Activated effector memory CD4-positive, alpha-beta T cell treated with Interleukin-2 at 50 U/mL for 16 hours (primary cell): ENCODE measurements at places on chromosomes 6 and 20.

GRCh38 chr6:39819676-39820075 lies 27.5 kb downstream of the DAAM2 start:
- no peak for DNase-seq

DNA sequence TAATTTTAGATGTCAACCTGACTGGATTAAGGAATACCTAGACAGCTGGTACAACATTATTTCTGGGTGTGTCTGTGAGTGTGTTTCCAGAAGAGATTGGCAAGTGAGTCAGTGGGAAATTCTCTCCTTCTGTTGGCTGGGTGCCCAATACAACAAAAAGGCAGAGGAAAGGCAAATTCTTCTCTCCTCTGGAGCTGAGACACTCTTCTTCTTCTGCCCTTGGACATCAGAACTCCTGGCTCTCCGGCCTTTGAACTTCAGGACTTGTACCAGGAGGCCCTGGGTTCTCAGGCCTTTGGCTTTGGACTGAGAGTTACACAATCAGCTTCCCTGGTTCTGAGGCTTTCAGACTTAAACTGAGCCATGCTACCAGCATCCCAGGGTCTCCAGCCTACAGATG lies 7.8 kb upstream of the BTN3A1 start:
- no peak for DNase-seq

GRCh38 chr6:44739181-44739580 lies 351.7 kb downstream of the CDC5L start:
- no peak for DNase-seq

- DNase-seq, result no peak
Measured at GRCh38 chr6:39625209-39625608, 100.0 kb downstream of the KIF6 start.

GRCh38 chr6:92023410-92023966 lies 1395.9 kb downstream of the EPHA7 start:
- DNase-seq, result no peak

GRCh38 chr6:170048615-170049256 lies 242.1 kb downstream of the DLL1 start:
- no peak for DNase-seq

- DNase-seq, result no peak
Measured at GRCh38 chr20:10478205-10478604, 43.1 kb downstream of the SLX4IP start.

- no peak for DNase-seq
Measured at GRCh38 chr20:25070821-25071473, 11.0 kb downstream of the VSX1 start.

GRCh38 chr6:12113190-12113577 lies 101.1 kb downstream of the HIVEP1 start:
- DNase-seq, result no peak

GRCh38 chr20:53559816-53560215 lies 33.8 kb downstream of the ZNF217 start:
- no peak for DNase-seq

- no peak for DNase-seq
Measured at GRCh38 chr6:161486361-161487216, 212.7 kb upstream of the AGPAT4 start.

GRCh38 chr20:24894488-24894887 lies 54.6 kb upstream of the CST7 start:
- DNase-seq, result no peak

GRCh38 chr6:116215414-116215813 lies 38.5 kb downstream of the TSPYL4 start:
- no peak for DNase-seq

- no peak for DNase-seq
Measured at GRCh38 chr6:1770435-1770843, 160.7 kb downstream of the FOXC1 start.

- no peak for DNase-seq
Measured at GRCh38 chr6:152598901-152599537, 38.1 kb downstream of the SYNE1 start.

GRCh38 chr20:41630846-41631245 lies 12.7 kb upstream of the CHD6 start:
- no peak for DNase-seq

GRCh38 chr6:116666869-116667268 lies 1.7 kb downstream of the ZUP1 start:
- no peak for DNase-seq

- DNase-seq, result no peak
Measured at GRCh38 chr6:76495909-76496308, 423.4 kb upstream of the IMPG1 start.

DNA sequence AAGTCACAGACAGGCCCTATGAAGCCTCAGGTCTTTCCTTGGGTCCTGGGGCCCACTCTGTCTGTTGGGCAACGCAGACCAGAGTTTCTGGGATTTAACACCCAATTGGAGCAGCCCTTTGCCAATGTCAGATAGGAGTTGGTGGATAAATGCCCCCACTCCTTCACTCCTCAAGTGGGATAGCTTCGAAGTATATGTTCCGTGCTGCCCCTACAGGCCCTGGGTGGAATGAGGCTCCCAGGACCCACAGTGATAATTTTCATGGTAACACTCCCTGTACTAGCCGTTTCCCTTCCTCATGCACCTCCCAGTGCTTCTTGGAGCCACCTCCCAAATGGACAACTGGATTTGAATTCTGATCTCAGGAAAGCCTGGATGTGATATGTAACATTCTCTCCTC lies 145.4 kb downstream of the FOXA2 start:
- no peak for DNase-seq

- DNase-seq, result no peak
Measured at GRCh38 chr20:62752671-62753501, 43.4 kb upstream of the MRGBP start.

GRCh38 chr20:36210436-36211021 lies 25.7 kb upstream of the AAR2 start:
- no peak for DNase-seq

DNA sequence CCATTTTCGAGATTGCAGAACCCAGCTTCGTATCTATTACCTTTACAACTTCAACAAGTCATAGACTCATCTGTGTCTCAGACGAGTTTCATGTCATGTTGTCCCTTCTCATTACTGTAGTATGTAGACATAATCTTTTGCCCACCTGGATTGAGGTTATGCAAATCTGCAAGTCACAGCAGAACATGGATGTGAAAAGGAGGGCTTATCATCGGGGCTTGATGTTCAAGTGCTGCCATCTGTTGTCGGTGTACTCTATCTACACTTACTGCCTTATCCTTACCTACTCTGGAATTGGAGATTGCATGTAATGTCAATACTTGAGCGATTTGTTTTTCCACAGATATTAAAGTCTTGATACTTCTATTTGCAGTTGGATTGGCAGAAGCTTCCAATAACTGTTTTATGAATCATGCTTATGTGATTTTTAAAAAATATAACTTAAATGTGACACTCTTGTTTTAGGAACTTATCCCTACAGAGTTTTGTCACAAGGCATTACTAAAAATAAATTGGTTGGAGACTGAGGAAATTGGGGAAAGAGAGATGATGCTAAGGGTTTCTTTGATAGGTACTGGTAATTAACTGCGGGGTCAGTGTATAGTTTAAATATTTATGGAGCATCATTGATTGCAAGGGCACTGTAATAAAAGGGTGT lies 3.0 kb upstream of the GOPC start:
- DNase-seq, result peak; percentile 5

GRCh38 chr20:62143957-62144825 lies 622 bp downstream of the SS18L1 start:
- DNase-seq, result peak; percentile 25

- no peak for DNase-seq
Measured at GRCh38 chr6:19472153-19472552, 365.0 kb upstream of the ID4 start.

GRCh38 chr6:28657769-28658465 lies 132.2 kb downstream of the GPX5 start:
- DNase-seq, result no peak

DNA sequence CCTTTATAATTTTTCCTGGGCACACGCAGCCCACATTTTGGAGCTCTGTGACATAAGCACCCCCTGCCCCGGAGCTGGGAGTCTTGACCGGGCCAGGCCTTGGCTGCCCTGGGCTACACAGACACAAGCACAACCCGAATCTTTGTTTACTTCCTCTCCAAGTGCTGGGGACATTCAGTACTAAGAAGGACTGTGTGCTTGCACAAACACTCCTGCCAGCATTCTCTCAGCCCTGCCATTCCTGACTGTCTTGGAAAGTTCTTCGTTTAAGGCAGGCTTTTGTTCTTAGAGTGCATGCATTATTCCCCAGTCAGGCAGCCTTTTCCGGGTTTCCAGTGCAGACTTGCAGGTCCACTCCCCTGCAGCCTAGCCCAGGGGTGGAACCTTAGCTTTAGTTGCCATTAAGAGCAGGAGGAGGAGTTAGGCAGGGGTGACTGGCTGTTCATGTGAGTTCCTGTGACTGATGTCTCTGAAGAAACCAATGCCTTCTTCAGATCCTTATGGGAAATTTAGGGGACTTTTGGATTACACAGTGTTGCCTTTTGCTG lies 28.6 kb downstream of the FOXO3 start:
- no peak for DNase-seq

DNA sequence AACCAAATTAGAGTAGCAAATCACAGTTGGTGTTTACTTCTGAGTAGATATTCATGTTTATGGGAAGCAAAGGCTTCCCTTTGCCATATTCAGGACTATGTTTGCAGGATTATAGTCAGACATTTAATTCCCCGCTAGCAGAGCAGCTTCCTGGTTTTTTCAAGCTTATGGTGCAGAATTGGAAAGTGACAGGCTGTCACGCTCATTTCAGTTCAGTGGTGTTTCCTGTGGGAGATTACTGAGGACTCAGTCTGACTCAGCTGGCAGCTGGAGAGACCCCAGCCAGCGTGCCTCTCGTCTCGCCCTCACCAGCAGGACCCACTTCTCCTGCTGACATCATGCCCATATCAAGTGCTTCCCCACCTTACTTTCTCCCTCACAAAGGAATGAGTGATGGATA lies 85.1 kb downstream of the LYRM2 start:
- no peak for DNase-seq

DNA sequence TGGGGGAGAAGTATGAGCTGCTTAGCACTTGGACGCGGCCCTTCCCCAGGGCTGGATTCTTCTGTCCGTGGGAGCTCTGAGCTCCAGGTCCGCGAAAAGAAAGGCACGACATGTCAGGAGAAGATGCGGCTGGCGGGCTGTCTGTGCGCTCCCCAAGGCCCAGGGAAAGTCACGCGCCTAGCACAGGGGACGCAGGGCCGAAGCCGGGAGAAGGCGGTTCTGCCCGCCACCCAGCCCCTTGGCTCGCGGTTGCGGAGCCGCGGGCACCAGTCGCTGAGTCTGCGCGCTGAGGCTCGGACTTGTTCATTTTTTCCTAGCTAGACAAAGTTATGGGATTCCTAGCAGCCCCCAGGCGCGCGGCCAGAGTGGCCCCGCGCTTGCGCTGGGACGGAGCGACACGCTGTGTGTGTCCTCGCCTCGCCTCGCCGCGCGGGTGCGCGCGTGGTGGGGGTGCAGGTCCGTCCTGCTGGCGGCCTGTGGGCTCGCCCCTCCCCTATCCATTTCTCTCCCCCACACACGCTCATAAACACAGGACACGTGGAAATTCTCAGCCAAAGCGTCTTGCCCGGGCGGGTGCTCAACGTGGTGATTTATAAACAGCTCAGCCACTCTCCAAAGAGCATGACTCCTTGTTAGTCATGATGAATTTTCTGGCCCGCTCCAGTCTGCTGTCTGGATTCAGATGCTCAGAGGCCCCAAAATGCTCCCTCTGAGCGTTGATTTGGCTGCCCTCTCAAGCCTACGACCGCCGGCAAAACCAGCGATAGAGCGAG lies 1.9 kb upstream of the POU3F2 start:
- no peak for DNase-seq

DNA sequence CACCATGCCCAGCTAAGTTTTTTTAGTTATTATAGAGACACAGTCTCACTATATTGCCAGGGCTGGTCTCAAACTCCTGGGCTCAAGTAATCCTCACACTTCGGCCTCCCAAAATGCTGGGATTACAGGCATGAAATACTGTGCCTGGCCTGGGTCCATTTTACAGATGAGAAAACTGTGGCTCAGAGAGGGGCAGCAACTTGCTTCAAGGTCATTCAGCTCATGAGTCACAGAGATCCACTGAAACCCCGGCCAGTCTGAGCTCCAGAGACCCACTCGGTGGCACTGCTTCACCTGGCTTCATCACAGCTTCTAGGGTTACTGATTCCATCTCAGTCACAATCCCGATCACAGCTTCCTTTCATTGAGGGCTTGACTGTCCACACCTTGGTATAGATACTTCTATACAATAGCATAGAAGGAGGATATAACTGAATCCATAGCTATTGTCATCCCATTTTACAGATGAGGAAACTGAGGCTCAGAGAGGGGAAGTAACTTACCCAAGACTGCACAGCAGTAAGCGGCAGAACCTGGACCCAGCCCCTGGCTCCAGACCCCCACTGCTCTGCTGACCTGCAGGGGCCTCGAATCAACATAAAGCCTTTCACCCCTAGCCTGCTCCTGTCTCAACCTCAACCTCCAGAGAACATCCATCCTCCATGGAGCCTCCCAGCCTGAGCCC lies 11.8 kb downstream of the NOL4L start:
- no peak for DNase-seq

- DNase-seq, result no peak
Measured at GRCh38 chr20:63441136-63442099, 31.0 kb downstream of the KCNQ2 start.

GRCh38 chr6:169382735-169383134 lies 129.1 kb upstream of the THBS2 start:
- DNase-seq, result no peak

DNA sequence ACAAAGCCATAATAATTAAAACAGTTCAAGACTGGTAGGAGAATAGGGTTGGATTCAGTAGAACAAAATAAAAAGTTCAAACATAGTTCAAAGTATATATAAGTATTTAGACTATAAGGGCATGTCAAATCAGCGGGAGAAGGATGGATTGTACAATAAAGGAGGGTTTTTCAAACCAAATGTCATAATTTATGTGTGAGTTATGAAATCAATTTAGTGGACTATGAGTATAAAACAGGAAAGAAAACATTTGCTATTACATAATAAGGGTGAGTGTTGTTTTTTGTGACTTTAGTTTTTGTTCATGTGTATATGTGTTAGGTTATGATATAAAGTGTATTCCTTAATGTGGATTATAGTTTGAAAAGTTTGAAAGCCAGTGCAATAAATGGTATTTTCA lies 10.6 kb downstream of the ORC3 start:
- no peak for DNase-seq

- DNase-seq, result peak; percentile 67
Measured at GRCh38 chr6:41683523-41684310, 45.4 kb downstream of the MDFI start.

DNA sequence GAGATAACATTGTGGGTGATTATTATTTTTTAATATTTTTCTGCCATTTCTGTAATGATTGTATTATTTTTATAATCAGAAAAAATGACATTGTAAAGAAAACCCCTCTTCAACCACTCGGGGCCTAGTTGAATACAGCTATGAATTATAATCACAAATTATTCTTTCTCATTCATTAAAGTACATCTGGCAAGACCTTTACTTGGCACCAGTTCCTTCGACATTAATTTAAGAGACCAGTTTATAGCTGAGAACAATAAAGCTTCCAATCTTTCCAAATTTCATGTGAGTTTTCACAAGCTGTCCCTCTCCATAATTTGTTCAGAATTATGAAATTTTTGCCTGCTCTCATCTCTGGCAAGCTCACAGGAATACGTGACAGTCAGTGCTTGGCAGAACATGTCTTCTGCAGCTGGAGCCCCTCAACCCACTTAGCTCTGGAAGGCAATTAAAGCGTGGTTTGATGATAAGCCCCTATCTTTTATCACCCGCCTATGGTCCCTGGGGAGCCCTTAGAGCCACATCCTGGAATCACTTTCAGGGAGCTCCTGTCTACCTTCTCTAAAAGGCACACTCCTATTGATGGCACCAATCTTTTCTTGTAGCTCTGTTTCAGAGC lies 237.2 kb upstream of the PRND start:
- no peak for DNase-seq

- no peak for DNase-seq
Measured at GRCh38 chr6:154887051-154887450, 108.1 kb upstream of the TIAM2 start.
